Central memory CD4-positive, alpha-beta T cell (primary cell): ENCODE measurements at places on chromosomes 16 and 17.
A peak's percentile ranks its signal among the peaks of the same experiment; 100 is the strongest.

DNA sequence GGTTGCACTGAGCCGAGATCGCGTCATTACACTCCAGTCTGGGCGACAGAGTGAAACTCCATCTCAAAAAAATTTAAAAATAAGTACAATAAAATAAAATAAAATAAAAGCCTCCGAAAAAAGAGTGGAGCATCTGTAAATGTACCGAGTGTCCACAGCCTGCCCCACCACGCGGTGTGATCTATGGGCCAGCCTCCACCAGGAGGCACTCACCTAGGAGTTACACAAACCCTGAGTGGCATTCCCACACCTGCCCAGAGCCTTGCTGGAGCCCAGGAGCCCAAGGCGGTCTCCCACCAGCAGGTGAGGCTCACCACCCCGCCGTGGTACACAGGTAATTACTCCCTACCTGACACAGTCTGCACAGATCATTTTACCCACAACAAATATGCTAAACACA, 183.2 kb downstream of the ZNF423 start:
- DNase-seq, result no peak

GRCh38 chr17:56319531-56319930, 166.3 kb downstream of the ANKFN1 start:
- DNase-seq, result no peak

DNA sequence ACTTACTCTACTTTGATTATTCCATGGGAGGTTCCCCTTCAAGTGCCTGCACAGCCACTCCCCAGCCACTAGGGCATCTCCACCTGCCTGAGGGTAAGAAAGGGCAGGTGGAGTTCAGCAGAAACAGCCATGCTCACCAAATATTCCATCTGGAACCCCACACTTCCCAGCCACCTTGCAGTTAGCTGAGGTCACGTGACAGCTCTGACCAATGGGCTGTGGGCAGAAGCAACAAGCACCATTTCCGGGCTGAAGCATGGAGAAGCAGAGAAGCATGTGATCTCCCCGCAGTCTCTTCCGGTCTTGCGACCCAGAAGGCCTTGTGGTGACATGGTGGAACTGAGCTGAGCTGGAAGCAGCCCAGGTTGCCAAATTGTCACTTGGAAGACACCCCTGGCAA, 108.6 kb downstream of the CCT6B start:
- no peak for DNase-seq

DNA sequence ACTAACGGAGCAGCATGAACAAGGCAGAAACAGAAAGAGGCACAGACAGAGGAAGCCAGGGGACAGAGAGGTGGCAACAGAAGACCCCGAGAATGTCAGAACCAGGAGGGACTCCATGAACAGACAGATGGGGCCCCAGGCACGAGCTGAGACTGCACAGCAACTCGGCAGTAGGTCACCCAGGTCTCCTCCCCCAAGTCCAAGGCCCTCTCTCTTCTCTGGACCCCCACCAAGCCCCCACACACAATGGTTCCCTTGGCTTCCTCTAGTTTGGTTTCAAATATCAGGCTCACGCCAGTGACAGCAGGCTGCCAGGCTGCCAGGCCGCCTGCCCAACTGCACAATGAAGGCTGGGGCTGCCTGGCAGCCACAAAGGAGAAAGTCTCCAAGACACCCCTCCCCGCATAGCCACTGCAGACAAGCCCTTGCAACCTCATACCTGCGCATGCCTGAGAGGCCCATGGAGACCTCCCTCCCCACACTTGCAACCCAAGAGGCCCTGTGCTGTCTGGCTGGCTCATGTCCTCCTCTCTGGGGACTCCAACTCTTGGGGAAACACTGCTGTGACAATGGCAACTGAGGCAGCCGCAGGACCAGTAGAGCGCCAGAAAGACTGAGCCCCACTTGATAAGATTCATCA, 54.8 kb downstream of the PIMREG start:
- no peak for DNase-seq

DNA sequence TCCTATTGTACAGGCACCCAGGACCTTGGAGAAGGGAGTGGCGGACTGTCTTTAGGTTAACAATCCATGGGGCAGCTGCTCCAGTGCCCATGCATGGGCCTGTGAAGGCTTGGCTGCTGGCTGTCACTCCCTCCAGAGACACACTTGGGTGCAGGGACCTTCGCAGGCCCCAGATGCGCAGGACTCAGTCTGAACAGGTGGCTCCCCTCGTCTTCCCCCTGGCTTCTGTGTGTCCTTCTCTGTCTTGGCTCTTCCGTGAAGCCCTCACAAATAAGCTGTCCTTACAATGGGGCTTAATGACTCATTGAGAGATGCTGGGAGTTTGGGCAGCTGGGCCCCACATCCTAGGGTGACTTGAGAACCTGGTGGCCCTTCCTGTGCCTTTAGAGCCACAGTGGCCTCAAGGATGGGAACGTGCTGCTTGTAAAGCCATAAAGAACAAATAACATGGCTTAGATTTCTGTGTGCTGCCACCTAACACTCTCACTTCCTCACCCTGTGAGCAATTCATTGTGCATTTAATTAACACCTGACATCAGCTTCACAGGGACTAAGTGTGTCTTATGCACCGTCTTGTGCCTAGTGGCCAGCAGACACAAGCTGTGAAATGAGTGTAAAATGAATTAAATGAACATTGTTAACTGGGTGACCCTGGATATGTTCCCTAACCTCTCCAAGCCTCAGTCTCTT, 340.7 kb downstream of the SNX29 start:
- no peak for DNase-seq

DNA sequence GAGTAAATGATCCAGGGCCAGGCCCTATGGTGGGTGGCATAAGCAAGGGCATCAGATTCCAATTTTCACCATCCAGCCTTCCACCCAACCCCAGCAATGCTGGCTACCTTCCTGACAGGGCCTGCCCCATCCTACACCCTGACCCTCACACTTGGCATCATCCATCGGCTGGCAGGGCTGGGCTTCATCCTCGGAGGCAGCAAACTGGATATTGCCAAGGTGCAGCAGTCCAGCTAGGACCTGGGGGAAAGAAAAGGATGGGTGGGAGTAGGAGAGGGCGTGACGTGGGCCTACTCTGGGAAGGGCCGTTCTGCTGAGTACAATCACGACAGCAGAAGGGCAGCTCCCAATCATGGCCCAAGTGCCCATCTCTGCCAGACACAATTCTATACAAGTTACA, 23.5 kb downstream of the MYO19 start:
- no peak for DNase-seq

GRCh38 chr16:16881814-16882213, 502.9 kb downstream of the NPIPA7 start:
- DNase-seq, result no peak

DNA sequence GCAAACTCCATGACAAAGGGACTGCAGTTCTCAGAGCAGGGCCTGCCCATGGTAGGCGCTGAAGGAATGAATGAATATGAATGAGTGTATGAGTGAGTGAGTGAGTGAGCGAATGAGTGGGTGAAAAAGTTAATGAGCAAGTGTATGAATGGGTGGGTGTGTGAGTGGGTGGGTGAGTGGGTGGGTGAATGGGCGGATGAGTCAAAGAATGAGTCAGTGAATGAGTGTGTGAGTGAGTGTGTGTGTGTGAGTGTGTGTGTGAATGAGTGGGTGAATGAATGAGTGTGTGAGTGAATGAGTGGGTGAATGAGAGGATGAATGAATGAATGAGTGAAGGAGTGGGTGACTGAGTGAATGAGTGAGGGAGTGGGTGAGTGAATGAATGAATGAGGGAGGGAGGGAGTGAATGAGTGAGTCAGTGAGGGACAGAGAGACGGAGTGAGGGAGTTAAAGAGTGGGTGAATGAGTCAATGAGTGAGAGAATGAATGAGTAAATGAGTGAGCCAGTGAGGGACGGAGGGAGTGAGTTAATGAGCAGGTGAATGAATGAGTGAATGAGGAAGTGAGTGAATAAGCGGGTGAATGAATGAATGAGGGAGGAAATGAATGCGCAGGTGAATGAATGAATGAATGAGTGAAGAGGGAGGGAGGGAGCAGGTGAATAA, 11.1 kb upstream of the CHMP6 start:
- DNase-seq, result no peak

DNA sequence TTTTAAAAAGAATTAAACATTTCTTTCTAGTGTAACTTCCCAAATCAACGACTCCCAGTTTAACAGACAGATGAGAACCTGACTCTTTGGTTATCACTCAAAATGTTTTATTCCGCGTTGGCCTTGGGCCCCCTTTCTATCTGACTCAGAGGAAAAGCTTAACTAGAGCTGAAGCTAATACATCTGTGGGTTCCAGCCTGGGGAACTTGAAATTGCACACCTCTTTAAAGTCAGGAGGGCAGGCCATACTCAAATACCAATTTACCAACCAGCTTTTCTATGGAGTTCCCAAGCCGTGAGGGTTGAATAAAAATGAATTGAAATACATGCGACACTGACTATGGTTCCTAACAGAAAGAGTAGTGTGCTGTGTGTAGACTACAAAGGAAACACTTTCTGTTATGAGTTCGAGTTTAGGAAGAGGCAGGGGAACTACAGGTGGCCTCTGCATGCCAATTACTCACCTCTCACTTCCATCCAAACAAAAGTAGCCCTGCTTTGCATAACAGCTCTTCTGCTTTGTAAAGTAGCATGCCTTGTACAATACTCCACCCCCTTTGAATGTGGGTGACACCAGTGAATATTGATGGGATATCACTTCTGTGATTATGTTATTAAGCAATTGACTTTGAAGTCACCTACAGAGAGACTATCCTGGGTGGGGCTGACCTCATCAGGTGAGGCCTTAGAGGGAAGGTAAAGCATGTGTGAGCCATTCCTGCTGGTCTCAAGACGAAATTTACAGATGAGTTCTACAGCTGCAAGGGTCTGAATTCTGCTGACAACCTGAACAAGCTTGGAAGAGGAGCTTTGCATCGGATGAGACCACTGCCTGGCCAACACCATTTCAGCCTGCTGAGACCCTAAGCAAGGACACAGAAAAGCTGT, 92.1 kb downstream of the WDR59 start:
- DNase-seq, result no peak

- DNase-seq, result no peak
Observed at GRCh38 chr17:45997624-45998023, 1.4 kb upstream of the STH start.

GRCh38 chr17:65013613-65014391, 42.7 kb downstream of the GNA13 start:
- peak; percentile 19 for DNase-seq

DNA sequence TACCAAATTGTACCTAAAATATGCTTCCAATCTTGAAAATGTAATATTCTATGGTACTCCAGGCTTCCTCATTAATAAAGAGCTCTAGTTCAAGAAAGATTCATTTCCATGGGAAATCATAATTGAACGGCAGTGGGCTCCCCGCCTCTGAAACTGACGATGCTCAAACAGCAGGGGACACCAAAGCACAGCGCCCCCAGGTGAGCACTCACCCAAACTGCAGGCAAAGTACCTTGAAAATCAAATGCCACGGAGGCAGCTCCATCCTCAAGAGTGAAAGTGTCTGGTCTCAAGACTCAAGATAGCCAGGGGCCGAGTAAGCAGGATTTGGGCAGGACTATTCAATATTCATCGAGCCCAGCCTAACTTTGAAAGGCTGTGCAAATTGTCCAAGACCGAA, 217.4 kb upstream of the TNRC6C start:
- DNase-seq, result peak; percentile 18

GRCh38 chr16:80752541-80752940, 51.9 kb downstream of the CDYL2 start:
- DNase-seq, result no peak

GRCh38 chr16:23365602-23366240, 63.6 kb downstream of the SCNN1B start:
- DNase-seq, result no peak

DNA sequence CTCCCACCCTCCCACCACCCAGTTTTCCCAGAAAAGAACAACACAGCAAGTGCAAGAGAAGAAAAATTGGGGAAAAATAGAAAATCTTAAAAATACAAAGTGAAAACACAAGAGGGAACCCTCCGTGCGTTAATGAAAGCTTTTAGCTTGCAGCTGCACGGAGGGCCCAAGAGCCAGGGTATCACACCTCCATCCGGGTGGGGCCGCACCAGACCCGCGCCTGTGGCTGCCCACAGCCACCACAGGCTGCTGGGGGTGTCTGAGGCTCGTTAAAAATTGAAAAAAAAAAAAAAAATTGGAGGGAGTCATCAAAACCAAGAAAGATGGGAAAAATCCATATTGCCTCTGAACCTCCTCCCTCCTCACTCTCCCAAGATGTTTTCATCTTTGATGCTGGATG, 18.6 kb downstream of the ENGASE start:
- no peak for DNase-seq

DNA sequence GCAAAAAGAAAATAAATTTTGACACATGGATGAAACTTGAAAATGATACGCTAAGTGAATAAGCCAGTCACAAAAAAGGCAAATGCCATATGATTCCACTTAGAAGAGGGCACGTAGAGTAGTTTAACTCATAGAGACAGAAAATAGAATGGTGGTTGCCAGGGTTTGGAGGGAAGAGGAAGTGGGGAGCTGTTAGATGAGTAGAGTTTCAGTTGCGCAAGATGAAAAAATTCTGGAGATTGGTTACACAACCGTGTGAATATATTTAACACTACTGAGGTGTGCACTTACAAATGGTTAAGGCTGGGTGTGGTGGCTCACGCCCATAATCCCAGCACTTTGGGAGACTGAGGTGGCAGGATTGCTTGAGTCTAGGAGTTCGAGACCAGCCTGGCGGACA, 93.4 kb upstream of the TMEM132E start:
- DNase-seq, result no peak

DNA sequence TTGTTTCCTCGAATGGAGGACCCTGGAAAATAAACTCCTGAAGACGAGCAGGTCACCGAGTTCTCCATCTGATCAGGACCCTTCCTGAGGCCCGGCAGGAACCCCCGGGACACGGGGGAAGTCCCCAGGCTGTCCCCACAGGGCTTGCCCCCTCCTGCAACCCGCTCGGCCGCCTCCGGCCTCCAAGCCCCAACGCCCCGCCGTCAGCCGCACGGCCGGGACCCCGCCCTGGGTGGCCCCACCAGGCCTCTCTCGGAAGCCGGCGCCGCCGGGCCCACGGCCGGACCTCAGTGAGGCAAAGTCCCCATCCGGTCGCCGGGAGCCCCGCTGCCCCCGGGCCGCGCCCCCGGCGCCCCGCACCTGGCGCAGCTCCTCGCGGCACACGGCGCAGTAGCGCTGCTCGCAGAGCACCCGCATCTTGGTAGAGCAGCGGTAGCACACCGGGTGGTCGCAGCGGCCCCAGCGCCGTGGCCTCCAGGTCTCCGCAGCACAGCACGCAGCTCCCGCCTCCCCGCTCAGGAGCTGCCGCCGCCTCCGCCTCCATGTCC, 383 bp downstream of the ZNF598 start:
- no peak for DNase-seq

- DNase-seq, result no peak
Observed at GRCh38 chr16:56450275-56450985, 702 bp downstream of the NUDT21 start.
